Hepatic stellate cell (primary cell): ENCODE measurements at places on chromosomes 5 and 9.

DNA sequence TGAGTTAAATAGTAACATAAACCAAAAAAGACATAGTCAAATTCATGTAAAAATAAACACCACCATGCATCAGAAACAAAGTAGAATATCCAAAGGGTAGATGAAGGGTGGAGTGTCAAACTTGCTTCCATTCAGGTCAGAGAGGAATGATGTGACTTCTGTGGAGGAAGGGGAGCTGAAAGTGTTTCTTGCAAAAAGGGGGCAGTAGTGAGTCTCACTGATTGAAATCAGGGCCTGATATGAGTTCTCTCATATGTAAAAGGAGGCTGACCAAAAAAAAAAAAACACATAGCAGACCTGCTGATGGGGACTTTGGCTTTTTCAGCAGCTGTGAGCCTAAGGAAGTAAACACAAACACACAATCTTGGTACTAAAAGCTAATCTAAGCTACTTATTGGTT is 38.8 kb upstream of the RGMB start:
- DNase-seq = no peak

DNA sequence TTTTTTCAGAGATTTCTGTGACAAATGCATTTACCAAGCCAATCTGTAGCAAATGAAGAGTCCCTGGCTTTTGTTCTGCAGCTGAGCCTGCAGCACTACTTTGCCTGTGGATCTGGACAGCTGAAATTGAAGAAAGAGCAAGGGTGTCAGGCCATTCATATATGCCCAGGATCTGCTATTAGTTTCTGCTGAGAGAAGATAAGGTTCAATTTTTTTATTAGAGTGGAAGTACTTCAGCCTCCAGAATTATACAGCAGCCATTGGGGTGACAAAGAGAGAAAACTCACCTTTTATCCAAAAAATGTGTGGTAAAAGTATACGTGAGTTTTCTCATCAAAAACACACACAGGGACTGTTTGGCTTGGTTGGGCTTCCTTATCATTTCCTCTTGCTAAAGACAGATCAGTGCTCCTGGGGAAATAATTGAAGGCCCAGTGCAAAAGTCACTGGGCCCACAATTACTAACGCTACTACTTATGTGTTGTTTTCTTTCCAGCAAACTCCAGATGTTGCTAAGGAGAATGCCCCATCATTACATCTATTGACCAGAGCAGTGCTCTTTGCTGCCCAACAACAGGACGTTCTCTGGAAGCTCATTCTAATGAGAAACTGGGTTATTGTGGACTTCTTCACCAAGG is 138.6 kb downstream of the CEMIP2 start:
- DNase-seq = no peak

GRCh38 chr5:127031147-127031862 is 947 bp upstream of the MARCHF3 start:
- DNase-seq = no peak

GRCh38 chr9:121095057-121095456 is 20.3 kb downstream of the CNTRL start:
- no peak for DNase-seq

DNA sequence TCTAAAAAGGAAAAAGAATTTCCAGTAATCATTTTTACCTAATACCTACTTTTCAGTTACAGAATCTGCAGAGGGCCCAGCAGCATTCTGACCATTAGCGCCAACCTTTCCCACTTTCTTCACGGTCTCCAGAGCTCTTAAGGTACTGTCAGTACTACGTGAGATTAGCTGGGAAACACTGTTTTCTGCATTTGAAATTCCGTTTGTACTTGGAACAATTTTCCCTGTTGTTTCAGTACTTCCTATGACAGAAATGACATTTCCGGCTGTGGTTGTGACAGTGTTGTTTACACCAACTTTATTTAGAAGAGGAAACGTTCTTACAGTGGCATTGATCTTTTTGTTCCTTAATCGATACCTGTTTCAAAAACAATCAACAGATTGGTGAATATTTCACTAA is 36.9 kb upstream of the PDCL start:
- no peak for DNase-seq

GRCh38 chr5:170315154-170315553 is 17.6 kb upstream of the LCP2 start:
- no peak for DNase-seq

GRCh38 chr5:44051591-44051990 is 337.6 kb downstream of the FGF10 start:
- DNase-seq = no peak

- peak; percentile 86 for DNase-seq
These were observed at the start of gene DDX31 for GRCh38 chr9:132669698-132670456. Gene DDX31, minus strand, starts transcription at chr9:132669983. Its CDS starts 49 bp downstream, at chr9:132669934.

- DNase-seq = no peak
These were observed 3.3 kb upstream of the CD180 start for GRCh38 chr5:67199859-67200258.

DNA sequence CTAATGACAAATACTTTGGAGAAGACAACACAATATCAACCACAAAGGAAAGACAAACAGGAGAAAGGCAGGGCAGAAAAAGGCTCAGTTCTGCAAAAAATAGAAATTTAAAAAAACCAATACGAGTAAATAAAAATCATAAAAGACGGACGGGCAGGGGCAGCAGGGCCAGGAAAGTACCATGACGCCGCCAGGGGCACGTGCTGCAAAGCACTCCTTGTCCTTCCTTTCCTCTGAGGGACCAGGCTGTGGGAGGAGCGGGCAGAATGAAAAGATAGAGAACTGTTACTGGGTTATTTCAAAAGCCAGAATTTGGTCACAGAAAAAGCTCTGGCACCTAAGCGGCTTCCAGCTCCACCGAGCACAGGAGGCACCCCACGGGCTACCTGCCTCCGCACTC is 53.9 kb downstream of the HABP4 start:
- DNase-seq = no peak

- no peak for DNase-seq
These were observed 28.0 kb upstream of the RPS23 start for GRCh38 chr5:82306151-82306550.

DNA sequence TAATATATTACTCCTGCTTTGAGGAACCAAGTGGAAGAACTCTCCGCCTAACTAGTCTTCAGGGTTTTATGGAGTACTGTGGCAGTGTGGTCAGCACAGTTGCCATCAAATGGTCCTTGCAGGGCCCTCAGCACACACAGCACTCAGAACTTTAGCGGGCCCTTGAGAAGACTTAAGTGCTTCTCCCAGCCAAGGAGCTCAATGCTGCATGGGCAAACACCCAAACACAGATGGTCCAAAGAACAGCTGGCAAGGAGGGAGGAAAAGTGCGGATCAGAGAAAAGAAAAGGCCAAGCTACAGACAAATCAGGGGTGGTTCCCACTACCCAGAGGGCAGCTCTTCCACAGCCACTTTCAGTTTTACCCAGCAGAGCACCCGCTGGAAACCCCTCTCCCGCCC is 98.6 kb downstream of the SPOCK1 start:
- DNase-seq = no peak

- DNase-seq = no peak
These were observed 154.2 kb downstream of the NDUFS4 start for GRCh38 chr5:53714667-53715010.

- no peak for DNase-seq
These were observed 96.0 kb downstream of the AK8 start for GRCh38 chr9:132782037-132782436.

GRCh38 chr9:100679834-100680233 is 102.0 kb downstream of the CAVIN4 start:
- no peak for DNase-seq

- DNase-seq = peak; percentile 94
These were observed at the start of gene RPP25L for GRCh38 chr9:34611811-34612787. Gene RPP25L, minus strand, starts transcription at chr9:34612097. Its CDS starts 801 bp downstream, at chr9:34611296.

GRCh38 chr5:2293906-2294305 is 411.2 kb upstream of the IRX4 start:
- DNase-seq = no peak

- no peak for DNase-seq
These were observed 677.7 kb upstream of the MEF2C start for GRCh38 chr5:89560696-89561095.

DNA sequence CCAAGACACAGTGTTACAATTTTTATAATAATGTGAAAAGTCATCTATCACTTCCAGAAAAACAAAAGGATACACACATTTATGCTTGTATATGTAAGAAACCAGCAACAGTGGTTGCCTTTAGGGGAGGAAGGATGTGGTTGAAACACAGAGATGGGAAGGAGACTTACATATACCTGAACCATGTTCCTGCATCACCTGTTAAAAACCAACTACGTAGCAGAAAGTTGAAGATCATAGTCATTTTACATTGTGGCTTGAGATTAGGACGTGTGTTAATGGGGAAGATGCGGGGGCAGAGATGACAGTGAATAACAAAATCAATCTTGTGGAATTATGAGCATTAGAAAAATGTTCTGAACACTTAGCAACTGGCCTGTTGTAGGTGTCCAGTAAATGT is 307.3 kb downstream of the MLLT3 start:
- DNase-seq = no peak

- DNase-seq = no peak
These were observed 4.6 kb upstream of the DND1 start for GRCh38 chr5:140677947-140678346.

GRCh38 chr5:152723482-152723881 is 318.4 kb upstream of the NMUR2 start:
- DNase-seq = no peak

DNA sequence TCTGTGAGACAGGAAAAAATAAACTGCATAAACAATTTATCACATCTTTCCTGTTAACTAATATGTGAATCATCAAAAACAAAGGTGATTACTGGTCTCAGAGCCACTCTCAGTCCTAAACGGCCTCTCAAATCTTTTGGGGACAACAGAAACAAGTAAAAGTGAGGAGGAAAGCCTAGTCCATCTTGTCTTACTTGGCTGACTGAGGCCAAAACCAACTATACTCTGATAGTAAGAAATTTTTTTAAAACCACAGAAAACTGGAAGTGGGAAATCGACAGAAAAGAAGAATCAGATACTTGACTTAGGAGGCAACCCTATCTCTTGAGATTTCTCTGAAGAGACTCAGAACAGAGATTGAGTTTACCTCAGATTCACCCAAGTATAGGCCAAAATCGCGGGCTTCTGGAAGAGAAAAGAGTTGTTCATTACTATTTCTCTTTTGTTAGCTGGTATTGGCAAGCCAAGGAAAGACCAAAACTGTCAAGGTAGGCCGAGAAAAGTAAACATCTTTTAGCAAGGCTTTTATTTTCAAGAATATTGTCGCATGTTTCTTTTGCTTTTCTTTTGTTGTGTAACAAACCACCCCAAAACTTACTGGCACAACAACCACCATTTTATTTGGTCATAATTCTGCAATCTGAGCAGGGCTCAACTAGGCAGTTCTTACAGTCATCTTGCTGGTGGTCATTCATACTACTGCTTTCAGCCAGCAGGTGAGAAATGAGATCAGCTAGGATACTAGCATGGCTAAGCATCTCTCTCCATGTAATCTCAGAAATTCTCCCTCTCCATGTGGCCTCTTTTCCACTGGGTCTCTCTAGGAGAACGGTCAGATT is 46.1 kb downstream of the RFX3 start:
- no peak for DNase-seq

DNA sequence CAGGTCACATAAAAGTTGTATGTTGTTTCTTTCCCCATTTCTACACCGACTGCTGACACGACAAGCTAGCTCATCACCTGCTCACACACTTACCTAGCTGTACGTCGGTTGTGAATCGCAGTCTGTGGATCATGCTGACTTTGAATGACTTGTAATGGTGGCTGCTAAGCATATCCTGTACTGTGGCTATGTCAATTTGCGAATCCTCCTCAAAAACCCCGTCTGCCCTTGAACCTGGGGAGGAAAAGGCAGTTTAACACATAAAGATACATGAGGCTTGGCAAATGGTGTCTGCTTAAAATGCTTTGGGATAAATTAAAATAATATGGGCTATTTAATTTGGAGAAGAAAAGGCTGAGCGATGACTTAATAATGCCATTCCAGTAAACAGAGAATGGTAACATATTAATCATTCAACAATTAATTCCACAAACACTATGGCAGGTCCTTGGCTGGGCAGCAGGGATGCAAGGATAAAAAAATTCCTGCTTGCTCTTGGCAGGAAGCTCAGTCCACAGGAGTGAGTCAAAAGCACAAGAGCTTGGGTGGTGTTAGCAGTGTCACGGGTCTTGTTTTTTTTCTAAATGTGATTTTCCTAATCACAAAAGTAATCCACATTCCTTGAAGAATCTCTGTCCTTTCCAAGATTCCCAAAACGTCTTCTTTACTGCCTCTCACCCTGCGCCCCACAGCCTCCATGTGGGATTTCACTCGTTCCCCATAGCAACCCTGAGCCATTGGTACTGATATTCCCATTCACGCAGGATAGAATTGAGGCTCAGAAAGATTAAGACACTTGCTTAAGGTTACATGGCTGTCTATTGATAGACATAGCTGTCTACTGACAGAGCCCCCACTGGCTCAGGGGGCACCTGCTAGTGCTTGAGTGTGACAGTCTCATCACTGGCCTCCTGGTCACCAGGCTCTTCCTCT is 222.4 kb downstream of the MAPKAP1 start:
- DNase-seq = peak; percentile 76

GRCh38 chr5:175753536-175754402 is 95.9 kb downstream of the HRH2 start:
- no peak for DNase-seq

DNA sequence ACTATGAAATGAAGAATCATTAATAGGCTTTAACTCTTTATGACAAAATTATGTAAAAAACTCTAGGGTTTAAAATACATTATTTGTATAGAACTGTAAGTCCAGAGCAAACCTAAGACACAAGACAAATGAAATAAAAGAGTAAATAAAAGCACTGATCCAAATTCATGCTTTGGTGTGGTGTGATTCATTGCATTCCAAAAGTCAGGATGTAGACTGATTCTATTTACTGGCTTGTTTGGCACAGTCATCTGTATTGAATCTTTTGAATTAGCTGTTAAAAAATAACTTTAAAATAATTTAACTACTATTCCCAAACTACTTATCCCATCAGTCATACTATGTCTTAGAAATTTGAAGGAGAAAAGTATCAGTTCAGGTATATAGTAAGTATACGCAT is 31.1 kb downstream of the IL4 start:
- DNase-seq = peak; percentile 26

GRCh38 chr9:120877276-120878034 is 467 bp upstream of the PHF19 start:
- peak; percentile 66 for DNase-seq

DNA sequence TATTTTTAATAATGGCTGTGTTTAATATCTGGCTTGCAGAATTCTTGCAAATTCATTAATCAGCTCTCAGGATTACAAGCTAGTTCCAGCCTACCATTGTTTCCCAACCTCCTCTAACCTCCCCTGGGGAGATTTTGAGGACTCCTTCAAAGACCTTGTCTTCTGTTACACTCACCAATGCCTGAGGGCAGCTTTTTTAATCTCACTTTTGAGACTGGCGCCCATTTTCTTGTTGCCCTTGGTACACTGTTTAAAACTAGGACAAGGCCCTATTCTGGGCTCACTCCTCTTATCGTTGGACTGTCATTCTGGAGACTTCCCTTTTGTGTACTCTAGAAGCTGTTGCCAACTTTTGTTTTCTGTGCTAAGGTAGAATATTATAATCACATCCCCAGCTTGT is 13.6 kb upstream of the EQTN start:
- DNase-seq = no peak

GRCh38 chr9:104279535-104280177 is 185.5 kb downstream of the SMC2 start:
- DNase-seq = peak; percentile 26

- no peak for DNase-seq
These were observed 28.5 kb upstream of the PLPPR1 start for GRCh38 chr9:100999906-101000544.
